SK-N-MC (cell line): ENCODE measurements at places on chromosomes 12 and 14.

- no peak for DNase-seq
Measured at GRCh38 chr12:56709759-56710376, 15.2 kb downstream of the NACA start.

DNA sequence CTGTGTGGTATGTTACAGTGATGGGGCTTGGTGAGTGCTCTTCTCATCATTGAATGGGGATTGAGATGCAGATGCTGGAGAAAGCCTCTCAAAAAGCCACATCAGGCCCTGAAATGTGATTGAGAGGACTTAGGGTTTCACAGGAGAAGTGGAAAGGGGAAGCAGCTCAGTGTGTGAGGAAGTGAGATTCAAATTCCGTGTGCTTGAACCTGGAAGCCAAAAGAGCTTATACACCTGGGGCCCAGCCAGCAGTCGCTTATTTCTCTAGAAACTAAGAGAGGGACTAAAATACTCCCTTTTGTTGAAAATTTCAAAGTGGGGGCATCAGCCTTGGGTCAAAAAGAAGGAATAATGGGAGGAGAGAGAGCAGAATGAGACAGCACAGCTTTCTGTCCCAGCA is 39.1 kb upstream of the GZMB start:
- DNase-seq = no peak

DNA sequence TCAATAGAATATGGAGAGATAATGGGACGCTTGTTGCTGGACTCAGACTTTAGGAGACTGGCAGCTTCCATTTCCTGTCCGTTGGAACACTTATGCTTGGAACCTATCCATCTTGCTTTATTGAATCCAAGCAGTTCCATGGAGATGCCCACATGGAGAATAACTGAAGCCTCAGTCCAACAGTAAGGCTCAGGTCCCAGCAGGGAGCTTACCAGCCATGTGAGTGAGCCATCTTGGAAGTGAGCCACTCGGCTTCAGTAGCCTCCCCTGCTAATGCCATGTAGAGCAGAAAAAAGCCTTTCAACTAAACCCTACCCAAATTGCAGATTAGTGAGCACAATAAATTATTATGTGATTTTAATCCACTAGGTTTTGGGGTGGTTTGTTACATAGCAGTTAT is 538.8 kb upstream of the STXBP6 start:
- no peak for DNase-seq

- DNase-seq = no peak
Measured at GRCh38 chr14:21436567-21437062, 19.3 kb downstream of the CHD8 start.

DNA sequence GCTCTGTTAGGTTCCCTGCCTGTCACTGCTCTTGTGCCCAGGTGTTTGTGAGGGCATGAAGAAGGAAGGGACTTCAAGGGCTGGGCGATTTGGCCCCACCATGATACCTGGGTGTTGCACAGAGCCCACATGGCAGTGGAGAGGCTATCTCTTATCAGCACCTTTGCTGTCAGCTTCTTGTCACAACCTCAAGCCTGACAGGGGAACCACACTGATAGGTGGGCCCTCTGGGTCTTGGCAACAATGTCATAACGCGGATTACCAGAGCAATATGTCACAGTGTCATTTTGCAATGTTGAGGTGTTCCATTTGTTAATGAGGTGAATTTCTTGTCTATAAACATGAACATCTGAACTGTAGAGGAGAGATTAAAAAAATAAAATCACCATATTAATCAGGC is 22.9 kb upstream of the CACNA1C start:
- no peak for DNase-seq

GRCh38 chr12:104651811-104652210 is 195.1 kb downstream of the CHST11 start:
- DNase-seq = no peak
